ENCODE measurements at places on chromosomes 7 and 10. TPM values are rescaled to one million over a fixed set of nuclear protein-coding genes. Genes with fewer than 3 reads are reported as not detected.

SFXN3 gene
- polyA plus RNA-seq: 78.7 TPM

GCK gene
- polyA plus RNA-seq: not detected

ZNF727 gene
- polyA plus RNA-seq: 0.05 TPM

IDI2 gene
- polyA plus RNA-seq: not detected

C7orf25 gene
- 3.1 TPM for polyA plus RNA-seq

LIPF gene
- polyA plus RNA-seq: not detected

ASL gene
- polyA plus RNA-seq: 34.8 TPM

TRIL gene
- not detected for polyA plus RNA-seq

MGAM2 gene
- polyA plus RNA-seq: 0.04 TPM

ABCC2 gene
- polyA plus RNA-seq: 3.3 TPM

MYOZ1 gene
- not detected for polyA plus RNA-seq

DNA sequence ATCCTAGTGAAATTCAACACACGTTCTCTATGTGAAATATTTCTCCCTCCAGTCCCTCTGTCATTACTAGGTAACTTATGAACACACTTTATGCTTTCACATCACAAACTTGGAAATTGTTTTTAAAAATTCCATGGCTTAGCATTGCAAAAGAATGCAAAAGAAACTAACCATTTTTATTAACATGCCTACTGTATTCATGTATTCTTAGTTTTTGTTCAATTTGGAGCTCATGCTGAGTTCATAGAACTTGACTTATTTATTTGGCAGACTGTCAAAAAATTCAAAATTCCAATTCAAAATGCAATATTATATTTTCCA, 155.0 kb upstream of the SEMA3C start:
- DNase-seq: no peak

DNA sequence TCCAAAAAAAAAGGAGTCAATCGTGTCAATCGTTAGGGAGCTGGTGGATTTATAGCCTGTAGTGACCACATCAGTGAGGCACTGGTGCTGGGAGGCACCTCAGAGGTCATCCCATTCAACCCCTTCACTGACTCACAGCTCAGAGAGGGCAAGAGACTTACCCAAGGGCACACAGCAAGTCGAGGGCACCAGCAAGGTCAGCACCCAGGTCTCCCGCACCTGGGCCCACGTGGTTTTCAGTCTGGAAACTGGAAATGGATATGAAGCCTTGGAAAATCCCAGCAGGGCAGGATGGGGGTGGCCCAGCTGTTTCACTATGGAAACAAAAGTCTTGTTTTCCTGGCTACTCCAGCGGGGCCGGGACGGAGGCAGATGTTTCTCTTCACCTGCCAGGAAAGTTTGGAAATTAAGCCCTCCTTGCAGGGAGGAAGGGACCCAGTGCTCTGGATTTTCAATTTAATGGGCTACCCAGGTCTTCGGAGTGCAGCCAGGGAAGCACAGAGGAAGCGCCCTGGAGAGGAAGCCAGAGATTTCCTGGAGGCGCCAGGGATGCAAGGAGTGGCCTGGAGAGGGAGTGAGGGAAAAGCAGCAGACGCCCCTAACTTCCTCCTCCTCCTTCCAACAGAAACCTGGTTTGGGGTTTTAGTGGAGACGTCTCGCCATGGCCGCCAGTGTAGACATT, 157.2 kb upstream of the TNRC18 start:
- no peak for DNase-seq

GRCh38 chr10:11988924-11989323, 53.7 kb downstream of the UPF2 start:
- DNase-seq: no peak

DNA sequence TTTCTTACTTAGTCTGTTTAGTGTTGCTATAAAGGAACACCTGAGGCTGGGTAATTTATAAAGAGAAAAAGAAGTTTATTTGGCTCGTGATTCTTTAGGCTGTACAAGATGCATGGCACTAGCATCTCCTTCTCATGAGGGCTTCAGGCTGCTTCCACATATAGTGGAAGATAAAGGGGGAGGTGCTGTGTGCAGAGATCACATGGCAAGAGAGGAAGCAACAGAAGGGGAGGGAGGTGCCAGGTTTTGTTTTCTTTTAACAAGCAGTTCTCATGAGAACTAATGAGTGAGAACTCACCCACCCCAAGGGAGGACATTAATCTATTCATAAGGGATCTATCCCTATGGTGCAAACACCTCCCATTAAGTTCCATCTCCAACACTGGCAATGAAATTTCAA, 17.3 kb downstream of the CYP2E1 start:
- no peak for DNase-seq

- no peak for DNase-seq
These were observed 265.0 kb upstream of the TCERG1L start for GRCh38 chr10:131576341-131577177.

DNA sequence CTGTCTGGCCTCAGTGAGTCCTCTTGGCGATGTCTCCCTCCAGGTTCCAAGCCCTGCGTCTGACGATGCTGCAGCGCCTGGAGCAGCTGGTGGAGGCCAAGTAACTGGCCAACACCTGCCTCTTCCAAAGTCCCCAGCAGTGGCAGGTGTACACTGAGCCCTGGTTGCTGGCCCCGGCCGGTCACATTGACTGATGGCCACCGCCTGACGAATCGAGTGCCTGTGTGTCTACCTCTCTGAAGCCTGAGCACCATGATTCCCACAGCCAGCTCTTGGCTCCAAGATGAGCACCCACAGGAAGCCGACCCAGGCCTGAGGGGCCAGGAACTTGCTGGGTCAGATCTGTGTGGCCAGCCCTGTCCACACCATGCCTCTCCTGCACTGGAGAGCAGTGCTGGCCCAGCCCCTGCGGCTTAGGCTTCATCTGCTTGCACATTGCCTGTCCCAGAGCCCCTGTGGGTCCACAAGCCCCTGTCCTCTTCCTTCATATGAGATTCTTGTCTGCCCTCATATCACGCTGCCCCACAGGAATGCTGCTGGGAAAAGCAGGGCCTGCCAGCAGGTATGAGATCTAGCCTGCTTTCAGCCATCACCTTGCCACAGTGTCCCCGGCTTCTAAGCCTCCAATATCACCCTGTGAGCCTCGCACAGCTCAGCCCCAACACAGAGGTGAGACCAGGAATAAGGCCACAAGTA, 7.3 kb upstream of the ZNF22 start:
- no peak for DNase-seq

DNA sequence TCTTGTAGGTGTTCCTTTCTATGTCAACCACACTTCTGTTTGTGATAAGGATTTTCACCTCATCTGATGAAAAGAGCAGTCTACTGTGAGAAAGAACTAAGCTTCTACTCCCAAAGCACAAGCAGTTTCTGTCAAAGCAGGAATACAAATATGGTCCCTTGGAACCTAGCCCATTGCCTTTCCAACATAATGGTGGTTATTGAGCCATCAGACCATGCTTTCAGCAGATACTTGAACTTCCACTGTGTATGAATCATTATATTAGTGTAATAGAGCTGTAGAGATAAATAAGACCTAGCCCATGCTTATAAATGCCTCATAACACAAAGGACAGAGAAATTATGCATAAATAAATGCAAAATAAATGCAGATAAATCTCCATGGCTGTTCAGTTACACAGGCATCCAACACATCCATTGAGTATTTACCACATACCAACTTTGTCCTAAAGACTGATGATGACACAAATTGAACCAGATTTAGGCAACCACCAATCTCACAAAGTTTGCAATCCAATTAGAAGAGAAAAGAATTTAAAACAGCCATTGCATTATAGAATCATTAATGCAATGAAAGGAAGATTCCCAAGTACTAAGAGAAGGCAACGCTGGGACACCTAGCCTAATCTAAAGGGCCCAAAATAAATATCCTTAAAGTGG, 729.4 kb upstream of the C7orf33 start:
- DNase-seq: no peak

GRCh38 chr7:94330269-94331020, 64.2 kb upstream of the COL1A2 start:
- DNase-seq: no peak

GRCh38 chr10:84097787-84098353, 41.4 kb upstream of the GHITM start:
- no peak for DNase-seq

DNA sequence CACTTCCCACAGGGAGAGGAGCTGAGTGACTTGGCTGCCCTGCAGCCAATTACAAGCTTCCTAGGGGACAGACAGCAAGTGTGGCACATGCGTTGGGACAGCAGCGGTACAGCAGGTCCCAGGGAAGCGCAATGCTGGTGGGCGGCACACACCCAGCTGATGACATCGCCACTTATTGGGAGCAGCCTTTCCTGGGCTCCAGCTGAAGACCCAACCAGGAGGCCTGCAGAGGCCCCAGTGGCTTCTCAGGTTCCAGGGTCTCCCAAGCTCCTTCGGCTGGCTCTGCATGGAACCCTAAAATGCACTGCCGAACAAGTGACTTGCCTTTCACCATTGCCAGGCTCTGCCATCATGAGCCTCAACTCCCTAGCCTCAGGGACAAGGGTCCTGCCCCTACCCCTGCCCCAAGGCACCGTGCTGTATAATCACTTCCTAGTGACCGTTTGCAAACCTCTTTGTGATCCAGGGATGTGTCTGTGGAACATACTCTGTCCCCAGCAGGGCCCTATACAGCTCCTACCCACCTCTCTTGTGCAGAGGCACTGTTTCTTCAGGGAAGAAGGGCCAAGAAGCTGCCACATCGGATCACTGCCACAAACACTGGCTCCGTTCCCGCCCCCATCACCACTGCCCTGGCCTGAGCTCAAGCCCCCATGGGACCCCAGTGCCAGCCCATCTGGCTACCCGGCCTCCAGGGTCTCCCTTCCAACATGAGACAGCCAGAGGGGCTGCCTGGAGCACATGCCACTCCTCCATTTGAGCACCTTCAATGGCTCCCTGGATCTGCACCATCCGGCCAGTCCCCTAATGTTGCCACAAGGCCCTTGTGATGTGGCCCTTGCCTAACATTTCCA, 19.3 kb upstream of the SLIT1 start:
- DNase-seq: no peak

DNA sequence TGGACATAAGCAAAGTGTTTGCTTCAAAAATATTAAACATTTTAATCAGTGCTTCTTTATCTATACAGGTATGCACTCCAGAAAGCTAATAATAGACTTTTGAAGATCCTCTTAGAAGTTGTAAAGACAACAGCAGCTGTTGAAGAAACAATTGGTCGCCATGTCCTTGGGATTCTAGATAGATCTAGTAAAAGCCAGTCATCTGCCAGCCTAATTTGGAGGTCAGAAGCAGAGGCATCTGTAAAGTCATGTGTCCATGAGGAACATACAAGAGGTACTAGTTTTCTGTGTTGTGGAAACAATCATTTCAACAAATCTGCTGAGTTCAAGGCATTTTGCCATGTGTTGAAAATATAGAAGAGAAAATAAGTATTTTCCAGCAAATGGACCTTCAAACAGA, 89.3 kb downstream of the CYP51A1 start:
- DNase-seq: no peak

DNA sequence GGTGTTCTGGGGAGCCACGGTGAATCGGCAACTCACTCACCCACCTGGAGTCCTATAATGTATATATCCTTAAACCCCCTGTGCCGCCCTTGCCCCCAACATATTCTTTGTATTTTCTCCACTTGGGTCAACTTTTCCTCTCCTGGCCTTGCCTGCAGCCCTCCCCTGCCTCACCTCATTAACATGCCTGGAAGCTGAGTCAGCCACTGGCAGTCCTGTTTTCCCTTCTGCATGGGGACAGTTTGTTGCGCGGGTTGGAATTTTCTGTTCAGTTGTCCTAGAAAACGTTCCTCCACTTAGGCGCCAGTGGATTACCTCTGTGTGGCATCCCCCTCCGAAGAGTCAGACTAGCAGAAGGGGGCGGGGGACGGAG, 97.4 kb downstream of the C10orf105 start:
- DNase-seq: no peak

- DNase-seq: no peak
These were observed 23.1 kb downstream of the WASL start for GRCh38 chr7:123725586-123726171.

DNA sequence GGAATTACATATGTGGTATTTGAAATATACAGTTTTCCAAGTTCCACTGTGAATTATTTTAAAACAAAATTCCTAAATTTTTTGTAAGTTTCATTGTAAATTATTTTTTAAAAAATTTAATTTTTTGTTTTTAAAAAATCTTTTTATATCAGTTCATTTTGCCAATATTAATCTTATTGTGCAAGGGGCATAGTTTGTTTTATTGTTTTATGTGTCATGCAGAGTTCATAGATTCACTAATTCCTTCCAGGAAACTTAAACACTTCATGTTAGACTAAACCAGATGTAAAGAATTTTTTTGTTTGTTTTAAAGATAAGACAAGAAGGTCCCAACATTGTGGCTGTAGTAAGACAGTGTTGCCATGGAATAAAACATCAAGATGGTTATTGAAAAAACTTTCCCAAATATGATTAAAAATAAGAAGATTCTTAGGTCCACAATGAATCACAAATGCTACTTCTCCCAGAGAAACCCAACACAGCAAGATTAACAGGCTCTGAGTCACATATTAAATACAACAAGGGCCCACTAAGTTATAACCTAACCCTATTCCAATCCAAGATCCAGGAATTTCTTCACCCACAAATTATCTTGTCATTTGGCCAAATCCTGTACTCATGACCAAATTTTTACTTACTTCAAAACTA, 464.7 kb upstream of the IGFBP3 start:
- no peak for DNase-seq

GRCh38 chr7:73572767-73573186, 5.6 kb downstream of the TBL2 start:
- DNase-seq: no peak

GRCh38 chr10:48614481-48615390, 9.9 kb upstream of the ARHGAP22 start:
- no peak for DNase-seq

- DNase-seq: no peak
These were observed 503.3 kb downstream of the TCERG1L start for GRCh38 chr10:130808243-130808642.

- DNase-seq: no peak
These were observed at the start of gene PAPSS2 for GRCh38 chr10:87659571-87660483. TSS of gene PAPSS2 (plus strand) at chr10:87659878. CDS start at chr10:87659982, 104 bp downstream.

DNA sequence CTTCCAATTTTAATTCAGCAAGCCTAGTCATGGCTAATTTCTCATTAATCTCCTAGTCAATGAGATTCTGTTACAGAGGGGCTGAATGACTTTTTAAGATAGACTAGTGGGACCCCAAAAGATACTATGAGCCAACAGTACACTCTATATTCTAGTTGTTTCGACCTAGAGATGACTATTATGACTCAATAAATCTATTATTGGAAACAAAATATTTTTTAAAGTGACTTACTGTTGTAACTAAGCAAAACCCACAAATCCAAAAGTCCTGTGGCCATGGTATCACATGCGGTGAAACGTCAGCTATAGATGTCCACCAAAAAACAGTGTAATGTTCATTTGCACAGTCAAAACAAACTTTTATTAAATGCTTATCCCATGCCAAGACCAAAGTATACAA, 95.3 kb upstream of the ADO start:
- DNase-seq: no peak
